Progenitor cell of endocrine pancreas (in vitro differentiated cells): ENCODE measurements at places on chromosomes 3 and 15. TPM values are rescaled to one million over a fixed set of nuclear protein-coding genes. Genes with fewer than 3 reads are reported as not detected.

DNA sequence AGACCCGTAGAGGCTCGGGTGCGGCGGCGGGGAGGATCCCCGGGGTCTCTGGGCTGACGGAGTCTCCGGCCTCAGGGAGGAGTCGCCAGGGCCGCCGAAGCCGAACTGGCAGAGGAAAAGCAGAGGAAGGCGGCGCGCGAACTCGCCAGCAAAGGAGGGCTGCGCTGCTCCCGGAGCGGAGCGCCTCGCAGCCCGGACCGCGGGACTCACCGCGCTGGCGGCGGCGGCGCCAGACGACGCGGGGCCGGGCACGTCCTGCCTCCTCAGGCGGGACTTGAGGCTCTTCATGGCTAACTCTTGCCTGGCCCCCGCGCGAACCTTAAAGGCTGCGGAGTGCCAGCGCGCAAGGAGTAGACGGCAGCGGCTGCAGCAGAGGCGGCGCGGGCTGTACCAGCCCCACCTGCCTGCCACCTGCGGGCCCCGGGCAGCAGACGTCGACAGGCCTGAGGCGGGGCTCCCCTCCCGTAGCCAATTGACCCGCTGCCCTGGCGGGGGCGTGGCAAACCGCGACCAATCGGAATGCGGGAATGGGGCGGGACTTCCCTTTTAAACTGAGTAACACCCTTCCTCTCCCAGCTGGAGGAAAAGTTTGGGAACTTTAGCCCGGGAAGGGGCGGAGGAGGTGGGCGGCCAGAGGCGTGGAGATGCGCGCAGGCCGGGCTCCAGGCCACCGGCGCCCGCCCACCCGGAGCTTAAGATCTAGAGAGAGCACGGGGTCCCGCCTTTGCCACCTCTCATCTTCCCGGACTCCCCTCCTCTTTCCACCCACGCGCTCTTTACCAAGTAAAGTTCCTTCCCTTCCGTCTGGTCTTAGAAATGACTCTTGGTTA, at the start of gene UACA:
Gene UACA, minus strand, starts transcription at position 439 of the 830 bp plus-strand sequence. Its CDS starts 151 bp downstream, at position 288.
- DNase-seq, result peak; percentile 99

GRCh38 chr3:186182850-186183249, 74.0 kb upstream of the ETV5 start:
- DNase-seq, result no peak

RTP3 gene
- total RNA-seq, result not detected in 2 replicates

SPINK8 gene
- total RNA-seq, result not detected in 2 replicates

DNA sequence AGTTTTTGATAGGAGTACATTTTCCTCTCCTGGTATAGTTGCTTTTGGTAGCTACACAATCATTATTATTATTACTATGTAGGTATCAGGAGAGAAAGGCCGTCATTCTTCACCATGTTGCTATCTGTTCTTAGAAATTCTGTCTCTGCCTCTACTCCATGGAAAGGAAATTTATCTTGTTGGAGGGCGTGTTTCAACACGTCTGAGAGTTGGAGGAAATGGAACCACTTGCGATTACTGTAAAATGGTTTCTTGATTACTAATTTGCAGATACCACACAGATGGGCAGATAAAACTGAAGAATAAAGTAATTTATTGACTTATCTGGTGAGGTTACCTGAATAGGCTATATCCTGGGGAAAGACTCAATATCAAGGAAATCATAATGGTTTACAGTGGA, 488.4 kb downstream of the NR2F2 start:
- DNase-seq, result no peak

GRCh38 chr3:15815696-15816095, 17.9 kb upstream of the ANKRD28 start:
- no peak for DNase-seq

DNA sequence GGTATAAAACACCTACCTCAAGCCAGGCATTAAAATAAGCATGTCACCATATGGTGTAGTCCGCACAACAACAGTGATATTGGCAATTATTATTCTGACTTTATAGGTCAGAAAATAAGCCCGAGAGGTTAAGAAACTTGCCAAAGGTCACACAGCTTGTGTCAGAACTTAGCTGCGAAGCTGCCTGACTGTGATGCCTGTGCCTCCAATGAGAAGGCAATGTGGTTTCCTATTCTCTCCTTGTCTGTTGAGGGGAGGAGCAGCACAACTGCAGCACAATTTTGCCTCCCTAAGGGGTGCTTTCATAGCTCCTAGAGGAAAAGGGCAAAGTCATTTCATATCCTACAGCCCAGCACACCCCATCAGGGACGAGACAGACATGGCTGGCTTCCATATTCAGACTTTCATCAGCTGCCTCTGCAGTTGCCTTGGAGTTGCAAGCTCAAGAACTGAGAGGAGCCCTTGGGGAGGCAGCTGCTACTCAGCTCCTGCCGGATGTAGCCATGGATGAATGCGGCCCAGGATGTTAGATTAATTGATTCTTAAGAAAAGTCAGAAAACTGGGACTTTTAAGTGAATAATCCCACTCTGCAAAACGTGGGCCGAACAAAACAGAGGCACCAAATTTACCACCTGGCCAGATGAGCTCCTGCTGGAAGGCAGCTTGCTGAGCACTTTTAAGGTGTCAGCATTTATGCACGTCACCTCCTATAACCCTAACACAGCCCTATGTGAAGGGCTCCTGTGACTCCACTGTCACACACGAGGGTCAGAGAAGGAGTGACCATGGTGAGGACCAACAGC, 38.5 kb downstream of the MYO5C start:
- no peak for DNase-seq
